ENCODE measurements at places on chromosomes 3 and 15.
A peak's percentile ranks its signal among the peaks of the same experiment; 100 is the strongest.

DNA sequence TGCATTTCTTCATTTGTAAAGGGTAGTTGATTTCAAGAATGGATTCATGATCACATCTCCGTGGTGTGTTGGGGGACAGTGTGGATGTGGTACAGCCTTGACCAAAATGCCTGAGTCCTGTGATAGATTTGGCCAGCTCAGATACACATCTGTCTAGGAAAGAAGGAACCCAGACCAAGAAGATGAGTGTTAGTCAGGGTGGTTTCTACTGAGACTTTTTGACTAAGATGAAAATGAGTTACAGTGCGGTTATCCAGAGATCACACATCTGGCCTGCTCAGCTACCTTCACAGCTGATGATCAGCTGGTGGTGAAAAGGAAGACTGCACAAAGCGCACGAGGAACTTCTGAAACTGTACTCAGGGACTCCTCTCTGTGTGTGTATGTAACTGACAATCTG lies 68.0 kb downstream of the FNDC3B start:
- DNase-seq: peak; percentile 36

DNA sequence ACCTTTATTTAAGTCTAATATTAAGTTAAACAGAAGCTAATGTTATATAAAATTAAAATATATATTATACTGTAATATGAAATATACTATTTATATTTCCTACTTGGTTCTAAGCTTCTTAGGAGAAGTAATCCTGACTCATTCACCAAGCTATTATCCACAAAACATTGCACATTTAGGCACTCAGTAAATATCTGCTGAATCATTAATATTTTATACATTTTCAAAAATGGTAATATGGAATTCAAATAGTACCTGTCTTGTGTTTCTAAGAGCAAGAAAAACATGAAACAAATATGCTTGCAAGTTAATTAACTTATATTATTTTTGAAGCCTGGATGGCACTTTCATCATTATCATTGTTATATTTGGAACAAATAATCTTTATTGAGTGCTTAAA lies 153.0 kb upstream of the CNTN4 start:
- DNase-seq: no peak

DNA sequence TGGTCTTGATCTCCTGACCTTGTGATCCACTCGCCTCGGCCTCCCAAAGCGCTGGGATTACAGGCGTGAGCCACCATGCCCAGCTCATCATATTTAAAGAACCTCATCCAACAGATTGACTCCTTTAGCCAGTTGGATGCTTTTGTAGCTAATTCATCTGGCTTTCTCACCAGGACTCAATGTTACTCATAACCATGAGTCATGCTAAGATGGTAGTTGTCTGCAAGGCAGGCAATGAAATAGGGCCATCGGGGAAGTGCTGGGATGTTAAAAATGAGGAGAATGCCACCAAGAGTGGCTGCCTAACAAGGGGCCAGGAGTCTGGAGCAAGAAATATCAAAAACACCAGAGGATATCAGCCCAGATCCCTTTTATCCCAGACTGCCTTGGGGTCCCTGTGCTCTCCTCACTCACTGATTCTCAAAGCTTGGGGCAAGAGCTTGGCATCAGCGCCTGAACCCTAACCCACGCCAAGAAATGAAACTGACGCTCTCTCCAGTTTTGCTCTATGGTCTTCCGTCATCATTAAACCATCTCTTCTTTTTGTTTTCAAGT lies 7.4 kb upstream of the PCOLCE2 start:
- DNase-seq: no peak

DNA sequence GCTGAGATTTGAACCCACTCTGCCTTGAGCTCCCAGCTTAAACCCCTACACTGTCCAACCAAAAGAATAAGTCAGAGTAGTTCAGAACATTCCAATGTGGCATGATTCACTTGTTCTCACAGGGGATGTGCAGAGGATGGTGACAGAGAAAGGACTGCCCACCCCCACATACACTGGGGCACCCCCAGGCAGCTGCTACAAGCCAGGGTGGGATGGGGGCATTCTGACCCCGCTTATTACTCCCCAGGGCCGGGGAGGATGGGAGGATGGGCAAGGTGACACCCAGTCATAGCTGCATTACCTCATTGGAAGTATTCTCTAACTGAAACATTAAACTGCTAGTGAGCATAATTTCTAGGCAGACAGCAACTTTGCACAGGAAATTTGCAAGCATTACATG lies 126.0 kb upstream of the PRR20G start:
- no peak for DNase-seq

GRCh38 chr3:130783629-130784028 lies 37.0 kb upstream of the PIK3R4 start:
- no peak for DNase-seq

DNA sequence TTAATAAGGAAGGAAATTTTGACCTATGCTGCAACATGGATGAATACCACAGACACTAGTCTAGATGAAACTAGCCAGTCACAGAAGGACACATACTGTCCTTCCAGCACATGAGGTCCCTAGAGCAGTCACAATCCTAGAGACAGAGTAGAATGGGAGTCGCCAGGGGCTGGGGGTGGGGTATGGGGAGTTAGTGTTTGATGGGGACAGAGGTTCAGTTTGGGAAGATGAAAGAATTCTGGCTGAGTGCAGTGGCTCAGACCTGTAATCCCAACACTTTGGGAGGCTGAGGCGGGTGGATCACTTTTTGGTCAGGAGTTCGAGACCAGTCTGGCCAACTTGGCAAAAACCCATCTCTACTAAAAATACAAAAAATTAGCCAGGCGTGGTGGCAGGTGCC lies 99.2 kb downstream of the TPRA1 start:
- DNase-seq: no peak

Data from inflammatory macrophage treated with lipopolysaccharide for 4 hours (primary cell).